ENCODE measurements at places on chromosomes 12 and 14.

- H3K36me3 ChIP-seq, result no peaks in the 10 kb centered on the region
- no peak overlapping the region for H3K4me3 ChIP-seq
- H3K27me3 ChIP-seq, result no peaks in the 10 kb centered on the region
- H3K4me1 ChIP-seq, result no peaks in the 10 kb centered on the region
These were observed 170.1 kb downstream of the ADAMTS20 start for GRCh38 chr12:43381879-43382278.

DNA sequence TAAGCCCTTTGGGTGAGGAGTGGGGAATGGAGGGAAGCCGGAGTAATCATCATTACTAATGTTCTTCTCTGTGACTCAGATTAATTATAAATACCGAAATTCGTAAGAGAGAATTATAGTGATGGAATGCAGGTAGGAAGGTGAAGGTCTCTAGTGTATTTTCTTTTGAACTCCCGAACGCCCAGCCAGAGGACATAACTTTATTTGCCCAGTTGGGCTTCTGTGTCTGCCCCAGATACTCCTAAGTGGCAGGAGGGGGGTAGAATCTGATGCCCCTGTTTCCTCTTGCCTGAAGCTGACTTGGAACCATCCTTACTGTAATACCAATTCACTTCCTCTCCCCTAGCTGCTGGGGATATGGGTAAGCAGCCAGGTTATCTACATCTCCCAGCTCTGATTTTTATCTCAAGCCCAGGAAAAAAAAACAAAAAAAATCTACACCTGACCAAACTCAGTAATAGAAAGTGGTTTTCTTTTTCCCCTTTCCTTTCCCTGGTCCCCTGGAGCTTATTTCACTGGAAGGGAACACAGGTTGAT is 84.4 kb upstream of the CISTR start:
- H3K4me3 ChIP-seq, result no peak overlapping the region
- no peak overlapping the region for H3K27ac ChIP-seq
- H3K27me3 ChIP-seq, result peaks cover 49% of the 10 kb centered on the region
- DNase-seq, result no peak
- H3K4me1 ChIP-seq, result no peaks in the 10 kb centered on the region

DNA sequence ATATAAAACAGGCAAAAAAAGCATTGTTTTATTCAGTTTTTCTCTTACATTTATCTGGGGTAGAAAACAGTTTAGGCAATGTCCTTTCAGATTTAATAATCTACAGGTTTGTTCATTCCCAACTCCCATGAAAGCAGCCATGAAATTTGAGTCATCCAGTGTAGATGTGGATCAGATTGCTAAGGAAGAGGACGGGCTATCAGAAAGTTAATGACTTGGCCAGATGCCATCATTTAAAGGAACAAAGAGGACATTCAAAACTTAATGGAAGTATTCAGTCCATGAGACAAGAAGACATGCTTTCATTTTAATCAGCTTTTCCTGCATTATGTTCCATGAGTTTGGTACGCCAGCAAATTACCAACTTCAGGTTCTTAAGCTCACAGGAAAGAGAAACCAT is 31.1 kb upstream of the POC1B start:
- H3K4me3 ChIP-seq, result no peak overlapping the region
- no peak for DNase-seq
- H3K36me3 ChIP-seq, result peaks cover 2% of the 10 kb centered on the region

DNA sequence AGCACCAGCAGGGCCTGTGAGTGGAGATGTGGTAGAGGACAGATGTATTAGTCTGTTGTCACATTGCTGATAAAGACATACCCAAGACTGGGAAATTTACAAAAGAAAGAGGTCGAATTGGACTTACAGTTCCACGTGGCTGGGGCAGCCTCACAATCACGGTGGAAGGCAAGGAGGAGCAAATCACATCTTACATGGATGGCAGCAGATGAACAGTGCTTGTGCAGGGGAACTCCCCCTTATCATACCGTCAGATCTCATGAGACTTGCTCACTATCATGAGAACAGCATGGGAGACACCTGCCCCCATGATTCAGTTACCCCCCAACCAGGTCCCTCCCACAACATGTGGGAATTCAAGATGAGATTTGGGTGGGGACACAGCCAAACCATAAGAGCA is 361.9 kb downstream of the VRK1 start:
- no peak overlapping the region for H3K4me3 ChIP-seq
- H3K36me3 ChIP-seq, result peaks cover 5% of the 10 kb centered on the region
- no peaks in the 10 kb centered on the region for H3K4me1 ChIP-seq
- H3K27me3 ChIP-seq, result peaks cover 9% of the 10 kb centered on the region

DNA sequence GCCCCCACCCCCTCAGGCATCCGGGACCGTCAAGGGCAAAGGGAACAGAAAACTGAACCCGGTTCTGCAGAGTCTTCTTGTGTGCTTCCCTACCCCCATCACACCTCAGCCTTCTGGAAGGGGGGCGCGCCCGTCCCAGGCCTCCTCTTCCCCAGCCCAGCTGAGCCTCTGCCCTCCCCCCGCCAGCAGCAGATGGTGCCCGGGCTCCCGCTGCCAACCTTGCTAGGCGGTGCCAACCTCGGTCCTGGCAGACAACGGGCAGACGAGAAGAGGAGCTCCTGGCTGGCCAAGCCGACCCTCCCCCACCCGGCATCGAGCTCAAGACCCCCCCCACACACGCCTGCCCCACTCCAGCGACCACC is 8.7 kb downstream of the STAC3 start:
- no peaks in the 10 kb centered on the region for H3K36me3 ChIP-seq
- no peak overlapping the region for H3K4me3 ChIP-seq
- peaks cover 50% of the 10 kb centered on the region for H3K4me1 ChIP-seq
- no peak for DNase-seq
- no peak overlapping the region for H3K27ac ChIP-seq

- H3K27me3 ChIP-seq, result peaks cover 79% of the 10 kb centered on the region
- H3K36me3 ChIP-seq, result no peaks in the 10 kb centered on the region
- no peak overlapping the region for H3K27ac ChIP-seq
- DNase-seq, result no peak
- H3K4me3 ChIP-seq, result no peak overlapping the region
These were observed 41.4 kb upstream of the TBX5 start for GRCh38 chr12:114447274-114447716.

- no peak overlapping the region for H3K4me3 ChIP-seq
- no peak for DNase-seq
- peak overlapping the region; percentile 62 for H3K27ac ChIP-seq
- peaks cover 1% of the 10 kb centered on the region for H3K36me3 ChIP-seq
These were observed 104.7 kb upstream of the RAP1B start for GRCh38 chr12:68505970-68506369.

DNA sequence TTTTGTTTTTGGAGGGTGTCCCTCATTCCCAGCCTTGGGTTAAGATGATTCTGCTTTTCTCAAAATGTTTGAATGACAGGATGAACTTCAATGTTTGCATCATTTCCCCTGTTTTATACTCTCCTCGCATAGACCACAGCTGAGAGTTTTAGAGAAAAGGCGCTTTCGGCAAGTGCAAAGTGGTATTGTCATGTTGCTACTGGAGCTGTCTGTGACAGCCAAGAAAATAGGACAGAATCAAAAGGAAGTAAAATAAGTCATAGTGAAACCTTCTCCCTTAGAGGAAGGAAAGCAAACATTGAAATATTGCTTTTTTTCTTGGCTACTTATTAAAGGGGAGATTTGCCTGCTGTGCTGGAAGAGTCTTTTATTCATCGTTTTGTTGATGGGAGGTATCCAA is 33.5 kb upstream of the ARHGAP5 start:
- no peaks in the 10 kb centered on the region for H3K4me1 ChIP-seq
- peaks cover 4% of the 10 kb centered on the region for H3K27me3 ChIP-seq
- H3K27ac ChIP-seq, result no peak overlapping the region
- H3K36me3 ChIP-seq, result no peaks in the 10 kb centered on the region
- no peak for DNase-seq

DNA sequence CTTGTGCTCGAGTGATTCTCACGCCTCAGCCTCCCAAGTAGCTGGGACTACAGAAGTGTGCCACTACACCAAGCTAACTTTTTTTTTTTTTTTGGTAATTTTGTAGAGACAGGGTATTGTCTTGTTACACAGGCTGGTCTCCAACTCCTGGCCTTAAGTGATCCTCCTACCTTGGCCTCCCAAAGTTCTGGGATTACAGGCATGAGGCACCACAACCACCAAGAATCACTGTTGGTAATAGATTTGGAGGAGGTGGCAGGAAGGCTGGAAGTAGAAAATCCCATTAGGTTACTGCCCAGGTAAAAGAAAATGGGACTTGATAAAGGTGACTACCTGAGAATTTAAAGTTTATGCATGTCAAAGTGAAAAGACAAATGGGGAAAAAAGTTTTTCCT is 1.4 kb upstream of the CDCA4 start:
- peak overlapping the region; percentile 95 for H3K27ac ChIP-seq
- no peak for DNase-seq
- H3K4me1 ChIP-seq, result peaks cover 64% of the 10 kb centered on the region
- H3K4me3 ChIP-seq, result peak overlapping the region; percentile 99

DNA sequence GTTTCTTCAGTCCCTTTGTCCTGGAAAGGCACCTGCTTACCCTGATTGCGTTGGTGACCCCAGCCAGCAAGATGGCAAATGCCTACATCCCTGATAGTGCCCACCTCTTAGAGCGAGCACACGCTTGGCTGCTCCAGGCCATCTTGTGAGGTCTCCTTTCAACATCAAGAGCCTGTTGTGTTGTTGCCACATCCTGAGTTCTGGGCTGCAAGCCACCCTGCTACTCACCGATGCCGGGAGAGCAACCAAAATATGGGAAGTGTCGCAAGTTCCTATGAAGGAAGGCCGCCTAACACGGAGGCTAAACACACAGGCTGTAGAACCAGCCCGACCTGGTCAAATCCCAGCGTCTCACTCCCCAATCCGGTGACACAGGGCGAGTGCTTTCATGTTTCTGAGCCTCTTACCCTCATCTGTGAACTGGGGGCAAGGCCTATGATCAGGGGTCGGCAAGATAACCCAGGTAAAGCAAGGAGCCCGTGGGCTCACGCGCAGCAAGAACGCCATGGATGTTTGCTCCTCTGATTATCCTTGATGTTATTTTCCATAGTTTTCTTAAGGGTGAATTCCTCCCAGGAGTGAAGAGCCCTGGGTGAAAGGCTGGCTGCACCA is 98.4 kb downstream of the LGMN start:
- peaks cover 55% of the 10 kb centered on the region for H3K36me3 ChIP-seq
- no peak for DNase-seq
- H3K27ac ChIP-seq, result peak overlapping the region; percentile 97
- no peak overlapping the region for H3K4me3 ChIP-seq

DNA sequence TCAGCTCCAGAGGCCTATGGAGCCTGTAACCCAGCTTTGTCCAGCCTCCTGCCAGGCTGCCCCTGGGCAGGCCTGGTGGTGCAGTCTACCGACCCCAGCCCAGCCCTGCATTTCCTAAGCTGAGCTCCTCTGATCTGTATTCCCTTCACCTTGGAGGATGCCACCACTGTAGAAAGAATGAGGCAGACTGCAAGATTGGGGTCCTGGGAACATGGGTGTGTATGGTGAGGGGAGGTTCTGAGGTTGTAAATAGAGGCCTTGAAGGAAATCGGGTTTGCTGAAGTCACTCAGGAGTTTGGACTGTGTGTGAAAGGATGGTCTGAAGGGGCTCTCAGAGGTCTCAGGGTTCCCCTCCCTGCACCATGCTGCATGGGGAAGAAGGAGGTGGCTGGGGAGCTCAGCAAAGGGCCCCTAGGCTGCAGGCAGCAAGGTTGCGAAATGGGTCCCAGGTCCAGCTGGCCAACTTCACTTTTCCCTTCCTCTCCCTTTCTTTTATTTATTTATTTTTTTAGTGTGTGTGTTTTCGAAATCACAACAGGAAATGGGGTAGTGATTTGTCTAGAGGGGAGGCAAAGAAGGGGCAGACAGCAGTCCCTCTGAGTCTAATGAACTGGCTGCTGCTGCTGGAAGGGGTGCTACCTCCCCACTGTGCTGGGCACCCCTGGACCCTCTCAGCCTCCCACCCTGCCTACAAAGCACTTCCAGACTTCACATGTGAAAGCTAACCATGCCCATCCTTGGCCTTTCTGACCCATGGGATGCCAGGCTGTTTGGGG is 1.2 kb upstream of the LRP1-AS start:
- no peaks in the 10 kb centered on the region for H3K27me3 ChIP-seq
- H3K4me1 ChIP-seq, result no peaks in the 10 kb centered on the region
- no peaks in the 10 kb centered on the region for H3K36me3 ChIP-seq
- H3K27ac ChIP-seq, result no peak overlapping the region
- DNase-seq, result no peak
- no peak overlapping the region for H3K4me3 ChIP-seq

DNA sequence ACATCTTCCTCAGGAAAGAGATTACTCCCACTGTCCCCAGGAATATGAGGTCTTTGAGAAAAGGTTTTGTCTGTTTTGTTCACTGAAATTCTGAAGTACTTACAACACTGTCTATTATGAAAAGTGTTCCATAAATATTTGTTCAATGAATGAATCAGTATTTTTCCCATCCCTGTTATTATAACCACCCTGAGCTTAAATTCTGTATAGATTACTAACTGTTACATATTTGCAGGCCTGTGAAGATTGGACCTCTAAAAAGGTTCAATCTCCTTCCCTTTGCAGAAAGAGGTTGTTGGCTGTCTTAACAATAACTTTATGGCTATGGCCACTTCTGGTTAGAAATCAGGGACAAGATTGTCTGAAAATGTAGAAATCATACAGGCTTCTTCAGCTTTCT is 174.5 kb upstream of the NPAS3 start:
- H3K27me3 ChIP-seq, result no peaks in the 10 kb centered on the region
- H3K4me3 ChIP-seq, result no peak overlapping the region
- no peaks in the 10 kb centered on the region for H3K36me3 ChIP-seq
- no peak overlapping the region for H3K27ac ChIP-seq

GRCh38 chr12:69341328-69341727 is 6.9 kb upstream of the LYZ start:
- no peak for DNase-seq
- H3K27me3 ChIP-seq, result peaks cover 9% of the 10 kb centered on the region
- no peak overlapping the region for H3K4me3 ChIP-seq
- peaks cover 1% of the 10 kb centered on the region for H3K4me1 ChIP-seq
- no peaks in the 10 kb centered on the region for H3K36me3 ChIP-seq
- no peak overlapping the region for H3K27ac ChIP-seq

DNA sequence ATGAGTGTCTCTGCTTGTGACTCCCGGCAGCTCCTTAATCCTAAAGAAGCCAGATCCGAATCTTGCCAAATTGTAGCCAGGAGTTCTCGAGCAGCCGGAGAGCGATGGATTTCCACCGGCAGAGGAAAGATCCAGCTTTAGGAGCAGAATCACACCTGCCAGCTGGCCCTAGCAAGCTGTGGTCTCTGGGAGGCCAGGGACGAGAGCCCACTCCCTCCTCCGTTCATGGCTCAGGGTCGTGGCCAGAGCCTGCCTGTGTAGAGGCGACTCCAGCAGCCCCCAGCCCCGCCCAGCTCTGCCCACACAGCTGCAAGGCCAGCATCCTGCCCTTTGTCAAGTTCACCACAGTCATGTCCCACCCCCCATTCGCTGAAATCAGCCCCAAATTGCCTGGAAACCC is 121.0 kb downstream of the SCARB1 start:
- peaks cover 4% of the 10 kb centered on the region for H3K27me3 ChIP-seq
- no peak overlapping the region for H3K4me3 ChIP-seq
- DNase-seq, result no peak
- no peak overlapping the region for H3K27ac ChIP-seq
- peaks cover 37% of the 10 kb centered on the region for H3K4me1 ChIP-seq

Data from activated CD8-positive, alpha-beta T cell treated with anti-CD3 and anti-CD28 coated beads for 36 hours (primary cell).